ENCODE measurements at places on chromosomes 2 and 18.

DNA sequence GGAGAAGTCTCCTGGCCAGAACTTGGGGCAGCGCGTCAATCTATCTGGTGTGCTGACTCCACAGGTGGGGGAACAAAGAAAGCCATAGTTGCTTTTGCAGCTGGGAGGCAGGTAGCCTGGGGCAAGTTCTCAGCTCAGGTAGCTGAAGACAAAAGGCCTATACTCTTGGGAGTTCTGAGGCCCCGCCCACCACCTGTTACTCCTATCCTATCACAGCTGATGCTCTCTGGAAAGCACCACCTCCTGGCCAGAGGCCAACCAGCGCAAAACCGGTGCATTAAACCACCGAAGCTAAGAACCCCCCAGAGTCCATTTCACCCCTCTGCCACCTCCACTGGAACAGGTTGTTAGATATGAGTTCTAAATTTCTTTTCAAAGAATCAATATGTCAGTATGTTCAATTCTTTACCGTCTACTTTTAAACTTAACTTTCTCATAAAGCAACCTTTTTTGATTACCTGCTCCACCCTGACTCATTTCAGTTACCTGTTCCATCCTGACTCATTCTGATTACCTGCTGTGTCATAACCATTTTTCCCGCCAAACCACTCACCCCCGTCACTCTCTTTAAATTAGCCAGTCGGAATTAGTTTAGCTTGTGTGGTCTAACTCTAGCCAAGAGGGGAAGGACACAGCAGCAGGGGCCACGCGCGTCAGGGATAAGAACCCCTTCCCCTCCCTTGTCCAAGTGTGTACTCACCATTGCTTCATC is 43.4 kb downstream of the UPP2 start:
- DNase-seq, result no peak

DNA sequence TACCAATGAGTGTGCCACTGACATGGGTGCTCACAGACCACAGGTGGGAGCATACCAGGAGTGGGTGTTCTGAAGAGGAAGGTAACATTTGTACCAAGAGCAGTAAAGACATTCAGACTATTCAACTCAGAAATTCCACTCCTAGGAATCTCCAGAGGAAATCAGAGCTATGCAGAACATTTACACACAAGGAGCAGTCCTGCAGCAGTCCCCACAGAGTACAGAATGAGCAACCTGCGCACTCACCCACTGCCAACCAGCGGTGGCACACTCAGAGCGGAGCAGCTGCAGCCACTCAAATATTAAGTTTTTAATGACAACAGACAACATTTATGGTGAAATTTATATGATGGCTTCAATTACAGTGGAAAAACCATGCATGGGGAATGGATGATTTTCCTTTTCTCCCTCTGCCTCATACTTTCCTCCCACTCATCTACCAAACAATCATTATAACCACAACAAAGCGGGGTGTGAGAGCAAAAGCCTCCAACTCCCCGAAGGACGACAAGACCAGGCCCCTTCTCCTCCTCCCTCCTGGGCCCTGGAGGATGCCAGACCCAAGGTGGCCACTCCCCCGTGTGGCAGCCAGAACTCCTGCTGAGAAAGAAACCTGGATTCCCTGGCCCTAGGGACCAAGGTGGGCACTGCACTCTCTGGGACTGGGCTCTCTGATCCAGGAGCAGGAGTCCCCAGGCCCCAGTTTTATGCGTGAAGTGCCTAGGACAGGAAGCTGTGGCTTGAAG is 5.4 kb downstream of the HS6ST1 start:
- DNase-seq, result no peak

GRCh38 chr2:21422724-21423522 is 299.2 kb downstream of the TDRD15 start:
- DNase-seq, result no peak

DNA sequence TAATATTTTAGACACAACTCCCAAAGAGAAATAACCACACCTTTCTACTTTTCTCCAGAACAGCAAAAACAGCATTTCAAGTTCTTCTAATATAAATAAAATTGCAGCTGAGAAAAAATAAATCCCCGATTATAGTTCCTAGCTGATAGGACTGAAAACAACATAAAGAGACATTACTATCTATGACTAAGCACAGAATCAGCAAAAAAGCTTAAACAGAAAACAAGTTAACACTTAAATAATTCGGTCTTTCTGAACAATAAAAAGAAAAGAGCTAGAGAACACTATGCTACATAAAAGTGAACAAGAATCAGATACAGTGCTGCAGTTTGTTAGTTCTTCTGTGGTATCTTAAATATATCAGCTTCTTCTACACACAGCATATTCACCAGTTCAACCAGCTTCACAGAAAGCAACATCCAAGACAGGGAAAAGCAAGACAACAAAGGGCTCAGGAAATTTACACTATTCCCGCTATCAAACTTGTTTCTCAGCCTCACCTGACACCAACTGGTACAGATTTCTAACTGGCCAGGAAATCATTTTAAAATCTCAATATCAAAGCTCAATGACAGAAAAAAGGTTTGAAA is 28.6 kb downstream of the FEZ2 start:
- no peak for DNase-seq

GRCh38 chr2:172249334-172249733 is 146.6 kb upstream of the DLX2 start:
- DNase-seq, result no peak

GRCh38 chr2:178123163-178123562 is 10.9 kb downstream of the RBM45 start:
- no peak for DNase-seq

GRCh38 chr2:75336451-75336850 is 137.1 kb upstream of the TACR1 start:
- DNase-seq, result no peak

GRCh38 chr2:99495115-99495860 is 5.5 kb upstream of the REV1 start:
- DNase-seq, result no peak

DNA sequence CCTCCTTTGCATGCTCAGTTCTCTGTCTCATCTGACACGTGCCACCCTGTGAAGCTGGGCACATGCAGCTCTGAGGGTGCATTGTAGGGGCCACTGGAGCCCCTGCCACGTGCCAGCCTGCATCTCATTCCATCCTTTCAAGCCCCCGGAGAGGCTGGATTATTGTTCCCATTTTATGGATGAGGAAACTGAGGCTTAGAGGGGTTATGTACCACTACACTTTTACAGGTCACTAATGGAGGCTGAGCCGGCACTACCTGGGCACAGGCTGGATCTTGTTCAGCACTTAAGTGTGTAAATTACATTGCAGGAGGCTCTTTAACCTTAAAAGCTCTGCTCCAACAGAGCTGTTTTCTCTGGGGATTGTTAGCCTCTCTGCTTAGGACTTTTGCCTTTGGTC is 47.5 kb downstream of the KCNIP3 start:
- no peak for DNase-seq

DNA sequence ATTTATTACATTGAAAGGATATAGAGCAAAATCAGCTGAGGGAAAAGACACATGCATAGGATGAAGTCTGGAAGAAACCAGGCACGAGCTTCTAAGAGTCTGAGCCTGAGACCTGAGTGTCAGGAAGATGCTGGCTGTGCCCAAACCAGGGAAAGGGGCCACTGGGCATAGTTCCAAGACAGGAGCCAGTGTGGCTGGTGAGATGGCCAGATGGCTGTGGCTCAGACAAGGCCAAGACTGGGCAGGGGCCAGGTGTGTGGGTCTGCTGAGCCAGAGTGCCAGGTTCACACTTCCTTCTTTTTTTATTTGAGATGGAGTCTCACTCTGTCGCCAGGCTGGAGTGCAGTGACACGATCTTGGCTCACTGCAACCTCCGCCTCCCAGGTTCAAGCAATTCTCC is 95.5 kb upstream of the ATG16L1 start:
- no peak for DNase-seq

DNA sequence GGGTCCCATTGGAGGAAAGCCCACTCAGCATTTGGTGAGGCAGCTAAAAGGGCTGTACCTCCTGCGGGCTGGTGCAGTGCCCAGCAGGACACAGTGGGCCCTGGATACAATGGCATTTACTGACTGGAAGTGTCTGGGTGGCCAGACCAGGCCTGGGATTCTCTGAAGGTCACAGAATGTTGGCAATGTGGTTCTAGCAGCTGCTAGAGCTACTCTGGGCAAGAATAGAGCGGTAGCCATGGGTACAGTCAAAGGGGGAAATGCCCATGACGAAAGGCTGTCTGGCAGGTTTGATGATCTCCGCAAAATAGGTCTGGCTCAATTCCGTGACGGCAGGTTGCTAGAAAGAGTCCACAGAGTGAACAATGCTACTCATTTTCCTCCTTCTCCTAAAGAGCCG is 241.8 kb downstream of the AFF3 start:
- DNase-seq, result peak; percentile 24

GRCh38 chr2:149559341-149560068 is 28.1 kb downstream of the MMADHC start:
- no peak for DNase-seq

DNA sequence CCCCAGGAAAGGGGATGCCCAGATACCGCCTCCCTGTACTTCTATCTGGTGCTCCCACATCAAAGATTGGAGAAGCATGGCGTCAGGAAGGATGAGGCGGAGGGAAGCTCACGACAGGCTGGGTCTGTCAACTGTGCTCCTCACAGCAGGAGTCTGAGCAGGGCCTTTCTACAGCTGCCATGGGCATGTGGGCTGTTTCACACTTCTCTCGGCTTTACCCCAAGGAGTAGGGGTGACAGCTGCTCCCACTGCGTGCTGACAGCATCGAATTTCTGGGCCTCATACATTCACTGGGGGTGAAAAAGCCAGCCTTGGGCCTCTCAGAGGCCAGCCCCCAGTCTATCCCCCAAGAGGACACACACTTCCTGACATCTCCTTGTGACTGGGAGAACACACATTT is 21.1 kb downstream of the NEURL3 start:
- peak; percentile 6 for DNase-seq

DNA sequence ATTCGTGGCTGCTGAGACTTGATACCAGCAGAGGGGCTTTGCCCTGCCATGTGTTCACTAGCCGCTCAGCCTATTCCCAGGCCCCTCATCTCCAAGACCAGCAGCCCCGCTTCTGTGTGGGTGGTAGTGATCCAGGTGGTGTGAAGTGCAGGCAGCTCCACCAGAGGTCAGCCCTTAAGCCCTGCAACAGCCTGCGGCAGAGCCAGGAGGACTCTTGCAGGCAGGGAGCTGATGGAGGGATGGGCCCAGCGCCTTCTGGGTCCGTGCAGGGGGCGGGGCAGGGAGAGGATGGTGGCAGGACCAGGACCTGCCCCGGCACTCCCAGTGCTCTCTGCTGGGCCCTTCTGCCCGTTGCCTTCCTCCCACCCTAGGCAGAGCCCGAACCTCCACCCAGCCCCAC is 162.0 kb downstream of the SH3BP4 start:
- DNase-seq, result no peak

GRCh38 chr2:200300638-200301314 is 5.7 kb upstream of the SPATS2L start:
- no peak for DNase-seq

DNA sequence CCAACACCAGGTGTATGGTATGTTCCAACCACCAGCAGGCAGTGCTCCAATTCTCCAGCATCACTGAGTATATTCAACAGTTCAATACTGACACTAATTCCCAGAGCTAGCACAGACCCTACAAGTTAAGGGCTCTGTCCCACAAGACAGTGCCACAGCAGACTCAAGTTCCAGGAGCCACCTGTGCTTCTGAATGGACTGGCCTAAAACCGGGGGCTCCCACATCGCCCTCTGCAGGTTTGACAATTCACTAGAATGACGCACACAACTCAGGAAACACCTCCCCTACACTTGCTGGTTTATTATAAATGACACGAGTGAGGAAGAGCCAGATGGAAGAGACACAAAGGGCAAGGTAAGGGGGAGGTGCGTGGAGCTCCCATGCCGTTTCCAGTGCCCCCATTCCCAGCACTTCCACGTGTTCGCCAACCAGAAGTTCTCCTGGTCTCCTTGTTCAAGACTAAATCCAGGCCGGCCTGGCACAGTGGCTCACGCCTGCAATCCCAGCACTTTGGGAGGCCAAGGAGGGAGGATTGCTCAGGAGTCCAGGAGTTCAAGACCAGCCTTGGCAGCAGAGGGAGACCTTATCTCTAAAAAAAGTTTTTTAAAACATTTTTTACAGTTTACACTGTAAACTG is 12.2 kb upstream of the ATP6V1B1 start:
- no peak for DNase-seq

- no peak for DNase-seq
These were observed 670.3 kb downstream of the NR4A2 start for GRCh38 chr2:155662224-155662623.

DNA sequence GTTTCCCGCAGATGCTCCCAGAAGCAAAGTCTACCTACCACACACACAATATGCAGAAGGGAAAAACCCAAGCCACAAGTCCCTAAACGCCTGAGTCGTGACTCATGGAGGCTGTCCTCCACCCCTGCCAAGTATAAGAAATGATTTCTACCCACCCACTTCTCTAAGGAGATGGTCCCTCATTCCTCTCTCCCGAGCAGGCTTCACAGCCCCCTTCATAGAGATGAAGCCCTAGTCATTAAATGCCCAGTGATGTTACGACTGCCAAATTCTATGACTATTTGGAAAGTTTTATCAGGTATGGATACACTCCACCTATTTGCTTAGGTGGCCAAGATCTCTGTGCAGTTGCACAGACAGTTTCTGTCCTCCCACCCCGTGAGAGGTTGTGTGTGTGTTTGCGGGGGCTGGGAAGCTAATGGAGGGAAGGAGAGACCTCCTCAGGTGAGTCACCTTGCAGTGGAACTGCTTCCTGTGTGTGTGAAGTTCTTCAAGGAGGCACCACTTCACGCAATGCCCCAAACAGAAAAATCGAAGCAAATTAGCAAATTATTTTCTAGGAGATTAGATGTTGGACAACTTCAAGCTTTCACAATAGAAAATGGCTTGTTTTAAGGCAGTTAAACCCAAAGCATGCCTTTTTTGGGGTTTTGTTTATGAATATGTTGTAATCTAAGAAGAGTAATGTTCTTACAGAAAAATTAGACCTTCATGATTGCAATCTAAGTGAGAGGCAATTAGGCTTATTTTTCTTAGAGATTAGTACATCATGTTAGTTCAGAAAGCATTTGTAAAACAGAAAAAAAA is 175.2 kb downstream of the TGIF1 start:
- DNase-seq, result no peak

GRCh38 chr2:190514676-190515075 is 19.8 kb downstream of the NEMP2 start:
- no peak for DNase-seq

- DNase-seq, result no peak
These were observed 212.4 kb downstream of the RPIA start for GRCh38 chr2:88903749-88904353.

All from C1 segment of cervical spinal cord (tissue), 14 donors.